ENCODE measurements at places on chromosomes 11 and 22. TPM values are rescaled to one million over a fixed set of nuclear protein-coding genes. Genes with fewer than 3 reads are reported as not detected.

DNA sequence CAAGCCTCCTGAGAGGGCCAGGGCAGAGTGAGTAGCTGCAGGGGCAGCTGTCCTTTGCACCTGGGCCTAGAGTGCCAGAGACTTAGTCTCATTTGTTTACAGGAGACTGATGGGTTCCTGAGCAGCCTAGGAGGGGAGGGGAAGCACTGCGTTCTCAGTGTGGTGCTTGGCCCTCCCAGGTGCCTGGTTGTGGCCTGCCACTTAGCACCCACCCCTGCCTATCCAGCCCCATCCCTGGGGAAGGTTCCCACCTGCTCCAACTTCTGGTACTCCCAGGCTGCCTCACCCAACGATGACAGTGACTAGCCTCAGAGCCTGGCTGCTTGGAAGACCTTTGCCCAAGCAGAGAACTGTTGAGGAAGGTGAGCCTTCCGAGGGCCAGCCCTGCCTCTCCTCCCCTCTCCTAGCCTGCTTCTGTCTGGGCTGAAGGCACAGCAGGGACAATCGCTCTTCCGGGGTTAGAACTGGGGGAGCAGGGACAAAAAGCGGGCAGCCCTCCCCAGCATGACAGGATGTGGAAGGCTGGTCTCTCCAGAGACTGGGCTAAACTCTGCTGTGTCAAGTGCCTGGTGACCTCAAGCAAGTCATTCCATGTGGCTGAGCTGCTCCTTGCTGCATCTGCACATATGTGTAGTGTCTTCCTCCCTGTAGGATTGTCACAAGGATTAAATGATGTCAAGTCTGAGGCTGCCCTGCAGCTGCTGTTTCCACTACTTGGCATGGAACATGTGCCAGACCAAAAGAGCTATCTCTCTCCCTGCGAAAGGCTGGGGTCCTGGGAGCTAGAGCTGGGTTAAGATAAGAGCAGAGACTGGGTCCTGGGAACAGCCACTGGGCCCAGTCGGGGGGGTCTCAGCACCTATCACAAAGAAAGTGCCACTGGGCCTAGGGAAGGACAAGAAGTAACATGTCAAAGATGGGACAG lies 9.9 kb downstream of the KCNQ1OT1 start:
- H3K27me3 ChIP-seq = no peaks in the 10 kb centered on the region
- no peak for DNase-seq
- H3K27ac ChIP-seq = no peak overlapping the region
- H3K36me3 ChIP-seq = peaks cover 2% of the 10 kb centered on the region
- no peak overlapping the region for H3K4me3 ChIP-seq

- H3K27me3 ChIP-seq = peaks cover 15% of the 10 kb centered on the region
- no peak overlapping the region for H3K27ac ChIP-seq
- no peak overlapping the region for H3K4me3 ChIP-seq
Observed at GRCh38 chr11:15668718-15669117, 554.0 kb downstream of the INSC start.

GRCh38 chr11:121553389-121553788 lies 100.6 kb upstream of the SORL1-AS1 start:
- H3K27me3 ChIP-seq = no peaks in the 10 kb centered on the region
- no peak overlapping the region for H3K27ac ChIP-seq
- H3K36me3 ChIP-seq = peaks cover 5% of the 10 kb centered on the region
- DNase-seq = no peak
- H3K4me1 ChIP-seq = no peaks in the 10 kb centered on the region

- peaks cover 30% of the 10 kb centered on the region for H3K27me3 ChIP-seq
- no peak overlapping the region for H3K4me3 ChIP-seq
- H3K27ac ChIP-seq = no peak overlapping the region
- peak; percentile 24 for DNase-seq
- H3K4me1 ChIP-seq = peaks cover 8% of the 10 kb centered on the region
Observed at GRCh38 chr11:13955971-13956421, 6.5 kb upstream of the SPON1 start.

- DNase-seq = no peak
- no peaks in the 10 kb centered on the region for H3K36me3 ChIP-seq
- H3K4me1 ChIP-seq = no peaks in the 10 kb centered on the region
- H3K27me3 ChIP-seq = peaks cover 14% of the 10 kb centered on the region
- H3K27ac ChIP-seq = no peak overlapping the region
- no peak overlapping the region for H3K4me3 ChIP-seq
Observed at GRCh38 chr11:76265771-76266241, 59.5 kb upstream of the WNT11 start.

GRCh38 chr11:108788565-108789199 lies 123.8 kb downstream of the DDX10 start:
- DNase-seq = no peak
- no peak overlapping the region for H3K4me3 ChIP-seq
- H3K36me3 ChIP-seq = peaks cover 8% of the 10 kb centered on the region
- no peak overlapping the region for H3K27ac ChIP-seq

DNA sequence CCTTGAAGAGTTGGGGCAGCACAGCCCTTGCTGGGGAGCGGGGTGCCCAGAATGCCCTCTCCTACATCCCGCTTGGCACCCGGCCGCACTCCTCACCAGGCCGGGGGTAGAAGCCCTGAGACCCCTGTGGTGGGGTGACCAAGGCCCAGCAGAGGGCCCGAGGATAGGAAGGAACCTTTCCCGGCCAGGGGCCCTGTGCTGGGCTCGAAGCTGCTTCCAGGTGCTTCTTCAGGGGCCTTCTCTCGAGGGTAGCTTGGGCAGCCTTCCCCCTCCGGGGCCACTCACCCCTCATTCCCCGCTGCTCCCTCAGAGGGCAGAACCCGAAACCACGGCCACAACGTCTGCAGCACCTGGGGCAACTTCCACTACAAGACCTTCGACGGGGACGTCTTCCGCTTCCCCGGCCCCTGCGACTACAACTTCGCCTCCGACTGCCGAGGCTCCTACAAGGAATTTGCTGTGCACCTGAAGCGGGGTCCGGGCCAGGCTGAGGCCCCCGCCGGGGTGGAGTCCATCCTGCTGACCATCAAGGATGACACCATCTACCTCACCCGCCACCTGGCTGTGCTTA lies 752 bp downstream of the MUC2 start:
- peaks cover 2% of the 10 kb centered on the region for H3K4me1 ChIP-seq
- H3K27ac ChIP-seq = no peak overlapping the region
- no peak for DNase-seq
- H3K36me3 ChIP-seq = no peaks in the 10 kb centered on the region

DNA sequence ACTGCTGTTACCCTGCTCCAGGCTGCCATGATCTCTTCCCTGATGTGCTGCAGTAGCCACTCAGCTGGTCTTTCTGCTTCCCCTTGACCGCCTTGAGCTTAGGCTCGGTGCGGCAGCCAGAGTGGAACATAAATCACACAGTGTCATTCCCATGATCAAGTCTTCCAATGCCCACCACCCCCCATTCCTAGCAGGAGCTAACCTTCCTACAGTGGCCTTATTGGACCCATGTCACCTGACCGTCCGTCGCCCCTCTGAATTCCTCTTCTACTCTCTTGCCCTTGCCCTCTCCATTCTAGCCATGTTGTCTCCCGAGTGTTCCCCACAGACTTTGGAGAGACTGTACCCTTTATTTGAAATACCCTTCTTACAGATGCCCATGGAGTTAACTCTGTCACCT lies 43.4 kb downstream of the OTOG start:
- H3K36me3 ChIP-seq = no peaks in the 10 kb centered on the region
- DNase-seq = no peak
- peaks cover 11% of the 10 kb centered on the region for H3K27me3 ChIP-seq
- H3K4me1 ChIP-seq = no peaks in the 10 kb centered on the region
- H3K4me3 ChIP-seq = no peak overlapping the region

- H3K27ac ChIP-seq = no peak overlapping the region
- no peak overlapping the region for H3K4me3 ChIP-seq
- peaks cover 16% of the 10 kb centered on the region for H3K4me1 ChIP-seq
- no peaks in the 10 kb centered on the region for H3K36me3 ChIP-seq
- peaks cover 54% of the 10 kb centered on the region for H3K27me3 ChIP-seq
Observed at GRCh38 chr11:120096369-120097191, 41.3 kb downstream of the TRIM29 start.

DNA sequence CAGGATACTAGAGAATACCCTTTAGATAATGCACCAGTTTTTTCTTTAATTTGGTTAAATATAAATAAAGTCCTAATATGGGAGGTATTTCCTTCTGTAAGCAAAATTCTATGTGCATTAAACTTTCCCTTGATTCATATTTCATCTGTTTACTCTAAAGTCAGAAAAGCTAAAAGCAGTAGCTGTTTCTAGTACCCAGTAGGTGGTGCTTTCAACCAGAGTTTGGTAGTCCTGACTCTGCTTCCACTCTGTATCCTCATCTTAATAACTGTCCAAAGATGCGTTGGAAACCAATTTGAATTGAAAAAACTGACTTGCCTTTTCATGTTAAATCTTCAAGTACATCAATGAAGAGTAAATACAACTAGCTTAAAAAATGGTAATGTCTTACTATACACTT lies 1065.2 kb downstream of the JRKL start:
- no peaks in the 10 kb centered on the region for H3K36me3 ChIP-seq
- H3K4me1 ChIP-seq = no peaks in the 10 kb centered on the region
- H3K27ac ChIP-seq = no peak overlapping the region
- H3K4me3 ChIP-seq = no peak overlapping the region
- DNase-seq = no peak

- H3K4me3 ChIP-seq = no peak overlapping the region
- H3K27ac ChIP-seq = no peak overlapping the region
- peaks cover 68% of the 10 kb centered on the region for H3K27me3 ChIP-seq
- no peaks in the 10 kb centered on the region for H3K36me3 ChIP-seq
- DNase-seq = no peak
- peaks cover 9% of the 10 kb centered on the region for H3K4me1 ChIP-seq
Observed at GRCh38 chr11:2287091-2287490, 14.6 kb downstream of the C11orf21 start.

- peaks cover 16% of the 10 kb centered on the region for H3K27me3 ChIP-seq
- H3K36me3 ChIP-seq = no peaks in the 10 kb centered on the region
- H3K4me1 ChIP-seq = peaks cover 2% of the 10 kb centered on the region
- H3K27ac ChIP-seq = no peak overlapping the region
- no peak for DNase-seq
Observed at GRCh38 chr22:43153899-43154298, 2.5 kb downstream of the TSPO start.

GRCh38 chr11:118705791-118706545 lies 26.5 kb upstream of the TREH start:
- no peak for DNase-seq
- no peak overlapping the region for H3K27ac ChIP-seq
- no peaks in the 10 kb centered on the region for H3K36me3 ChIP-seq
- peaks cover 3% of the 10 kb centered on the region for H3K27me3 ChIP-seq
- H3K4me1 ChIP-seq = no peaks in the 10 kb centered on the region
- no peak overlapping the region for H3K4me3 ChIP-seq

DNA sequence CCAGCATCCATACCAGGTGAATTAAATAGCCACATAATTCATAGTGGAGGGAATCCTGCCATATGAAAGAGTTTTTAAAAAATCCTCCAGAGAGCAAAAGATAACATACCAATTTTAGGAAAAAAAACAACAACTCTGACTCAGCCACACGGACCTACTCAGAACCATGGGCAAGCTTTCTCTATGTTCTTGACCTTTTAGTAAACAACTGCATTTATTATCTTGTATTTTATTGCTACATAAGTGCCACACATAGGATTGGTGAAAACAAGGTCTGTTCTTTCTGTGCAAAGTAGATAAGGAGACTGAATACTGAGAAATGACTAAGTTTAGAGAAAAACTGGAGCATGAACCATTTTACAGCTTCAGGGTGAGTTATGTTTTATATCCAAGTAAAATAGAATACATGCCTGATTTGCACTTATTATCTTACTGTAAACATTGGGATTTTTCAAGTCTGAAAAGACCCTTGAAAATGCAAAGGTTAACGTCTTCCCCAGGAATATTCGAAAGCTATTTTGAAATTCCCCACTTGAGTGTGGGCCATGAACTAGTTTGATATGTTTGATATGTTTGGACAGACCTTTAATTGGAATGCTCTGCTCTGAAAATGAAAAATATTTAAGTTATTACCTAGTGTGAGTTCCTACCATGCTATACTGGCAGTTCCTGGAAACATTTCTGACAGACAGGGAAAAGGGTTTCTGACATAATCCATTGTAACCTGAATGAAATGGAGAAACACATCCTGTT lies 89.5 kb upstream of the DDI1 start:
- H3K36me3 ChIP-seq = no peaks in the 10 kb centered on the region
- no peaks in the 10 kb centered on the region for H3K27me3 ChIP-seq
- no peak overlapping the region for H3K4me3 ChIP-seq
- peaks cover 14% of the 10 kb centered on the region for H3K4me1 ChIP-seq
- DNase-seq = no peak
- H3K27ac ChIP-seq = no peak overlapping the region

DNA sequence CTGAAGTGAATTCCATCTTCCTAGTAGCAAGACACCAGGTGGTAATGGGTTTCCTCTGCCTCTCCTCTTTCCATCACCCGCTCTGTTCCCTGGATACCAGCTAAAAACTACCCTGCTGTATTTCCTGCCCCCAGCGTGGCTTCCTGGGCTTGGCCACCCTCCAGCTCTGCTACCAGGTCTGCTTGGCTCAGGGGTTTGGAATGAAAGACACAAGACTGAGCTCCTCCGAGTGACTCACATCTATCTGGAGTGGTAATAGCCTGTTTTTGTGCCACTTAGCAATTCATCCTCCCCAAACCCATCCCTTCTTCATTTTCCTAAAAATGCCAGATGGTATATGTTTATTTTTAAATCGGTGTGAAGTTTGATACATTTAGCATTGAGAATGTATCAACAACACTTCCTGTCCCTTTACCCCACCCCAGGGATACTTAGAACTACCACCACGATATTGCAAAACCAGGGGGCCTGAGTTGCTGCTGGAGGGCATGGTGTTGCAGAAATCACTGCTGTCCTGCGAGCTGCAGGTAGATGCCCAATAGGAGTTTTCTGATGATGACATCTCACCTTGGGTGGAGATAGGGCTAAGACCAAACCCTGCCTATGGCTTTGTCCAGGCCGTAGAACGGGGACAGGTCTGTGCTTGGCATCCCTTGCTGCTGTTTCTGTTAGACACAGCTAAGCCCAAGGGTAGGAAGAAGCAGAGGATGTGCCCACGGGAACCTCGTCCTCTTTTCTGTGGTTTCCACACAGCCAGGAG lies 7.5 kb upstream of the MICAL3 start:
- H3K36me3 ChIP-seq = no peaks in the 10 kb centered on the region
- no peak for DNase-seq
- no peaks in the 10 kb centered on the region for H3K4me1 ChIP-seq
- H3K4me3 ChIP-seq = no peak overlapping the region
- H3K27ac ChIP-seq = no peak overlapping the region
- peaks cover 25% of the 10 kb centered on the region for H3K27me3 ChIP-seq

GRCh38 chr11:27112946-27113345 lies 72.3 kb downstream of the BBOX1 start:
- no peak overlapping the region for H3K4me3 ChIP-seq
- peaks cover 2% of the 10 kb centered on the region for H3K36me3 ChIP-seq
- H3K27ac ChIP-seq = no peak overlapping the region
- no peak for DNase-seq
- no peaks in the 10 kb centered on the region for H3K4me1 ChIP-seq

DNA sequence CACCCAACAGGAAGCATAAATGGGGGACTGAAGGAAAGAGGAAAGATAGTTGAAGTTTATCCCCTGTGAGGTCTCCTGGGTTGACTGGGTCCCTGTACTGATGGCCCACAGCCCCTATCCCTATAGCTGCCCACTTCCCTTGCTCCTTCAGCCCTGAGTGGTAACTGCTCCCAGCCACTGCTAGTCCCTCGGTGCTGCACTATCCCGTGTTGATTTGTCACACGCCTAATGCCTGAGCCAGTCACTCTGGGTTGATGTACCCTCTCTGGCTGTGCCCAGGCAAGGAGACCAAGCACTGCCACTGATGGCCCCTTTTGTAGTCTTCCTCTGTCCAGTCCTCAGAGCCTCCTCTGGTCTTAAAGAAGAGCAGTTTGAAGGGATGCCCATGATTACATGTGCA lies 9.6 kb downstream of the GDPD5 start:
- H3K27ac ChIP-seq = no peak overlapping the region
- H3K4me1 ChIP-seq = peaks cover 22% of the 10 kb centered on the region
- H3K4me3 ChIP-seq = no peak overlapping the region
- H3K27me3 ChIP-seq = no peaks in the 10 kb centered on the region
- peaks cover 6% of the 10 kb centered on the region for H3K36me3 ChIP-seq

The NUP98 gene
- total RNA-seq = 83.4 TPM

The DUSP8 gene
- total RNA-seq = 15.9 TPM

The GAB4 gene
- total RNA-seq = not detected

The NFAM1 gene
- total RNA-seq = 0.69 TPM

The BRMS1 gene
- 38.3 TPM for total RNA-seq

Measured in progenitor cell of endocrine pancreas (in vitro differentiated cells).